ENCODE measurements at places on chromosomes 5 and 9.

GRCh38 chr5:162410365-162410764 is 342.8 kb downstream of the GABRG2 start:
- DNase-seq, result no peak

GRCh38 chr9:132233138-132233537 is 71.3 kb downstream of the NTNG2 start:
- DNase-seq, result no peak

DNA sequence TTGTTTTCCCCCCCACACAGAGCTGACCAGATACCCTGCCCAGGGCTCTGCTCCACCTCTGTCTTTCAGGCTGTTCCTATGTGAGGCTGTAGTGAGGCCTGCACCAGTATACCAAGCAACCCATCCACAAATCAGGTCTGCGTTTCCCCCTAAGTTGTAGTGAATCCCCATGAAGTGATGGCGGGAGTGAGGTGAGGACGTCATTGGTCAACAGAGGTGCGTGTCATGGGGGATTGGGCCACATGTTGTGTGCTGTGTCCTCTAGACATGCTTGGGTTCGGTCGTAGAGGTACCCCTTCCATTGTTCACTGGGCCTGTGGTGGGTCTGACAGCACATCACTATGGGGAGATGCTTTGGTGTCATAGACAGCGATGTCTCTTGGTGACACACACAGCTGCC is 184.6 kb downstream of the CACNA1B start:
- no peak for DNase-seq

DNA sequence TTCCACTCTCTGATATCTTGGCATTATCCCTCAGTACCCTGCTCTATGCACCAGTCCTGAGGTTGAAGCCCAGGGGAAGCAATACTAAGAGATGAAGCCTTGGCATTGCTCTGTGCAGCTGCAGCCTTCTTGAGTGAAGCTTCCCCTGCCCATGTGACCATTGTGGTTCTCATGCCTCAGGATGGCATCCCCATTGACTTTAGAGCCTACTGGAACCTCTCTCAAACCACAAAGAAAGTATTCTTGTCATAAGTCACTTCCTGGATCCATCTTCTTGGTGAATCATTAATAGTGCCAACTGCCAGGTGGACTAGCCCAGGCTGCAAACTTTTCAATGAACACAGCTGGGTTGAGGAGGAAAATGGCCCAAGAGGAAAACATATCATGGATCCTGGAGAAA is 283.9 kb upstream of the RFX3 start:
- no peak for DNase-seq

- DNase-seq, result no peak
These were observed 4.1 kb upstream of the KCNMB1 start for GRCh38 chr5:170393235-170393634.

- no peak for DNase-seq
These were observed 33.9 kb downstream of the MAN2A1 start for GRCh38 chr5:109723606-109724005.

- no peak for DNase-seq
These were observed 14.7 kb upstream of the NINJ1 start for GRCh38 chr9:93148721-93149120.

DNA sequence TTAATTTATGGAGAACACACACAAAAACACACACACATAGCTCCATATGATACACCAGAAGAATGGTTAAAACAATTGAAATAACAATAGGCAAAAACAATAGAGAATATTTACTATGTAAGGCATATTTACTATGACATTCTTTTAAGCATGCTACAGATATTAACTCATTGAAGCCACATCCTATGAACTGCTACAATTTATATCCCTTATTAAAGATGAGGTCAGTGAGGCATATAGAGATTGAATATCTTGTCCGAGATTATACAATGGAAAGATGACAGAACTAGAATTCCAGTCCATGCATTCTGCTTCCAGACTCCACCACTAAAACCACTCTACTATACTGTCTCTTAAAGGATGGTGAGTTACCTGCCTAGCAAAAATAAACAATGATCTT is 60.7 kb downstream of the ADAMTS12 start:
- DNase-seq, result no peak

- DNase-seq, result no peak
These were observed 494 bp downstream of the ASTN2 start for GRCh38 chr9:117414220-117414905.

- no peak for DNase-seq
These were observed 131.1 kb downstream of the ST8SIA4 start for GRCh38 chr5:100772006-100772405.

GRCh38 chr5:154405078-154405792 is 40.6 kb upstream of the SAP30L start:
- peak; percentile 26 for DNase-seq

DNA sequence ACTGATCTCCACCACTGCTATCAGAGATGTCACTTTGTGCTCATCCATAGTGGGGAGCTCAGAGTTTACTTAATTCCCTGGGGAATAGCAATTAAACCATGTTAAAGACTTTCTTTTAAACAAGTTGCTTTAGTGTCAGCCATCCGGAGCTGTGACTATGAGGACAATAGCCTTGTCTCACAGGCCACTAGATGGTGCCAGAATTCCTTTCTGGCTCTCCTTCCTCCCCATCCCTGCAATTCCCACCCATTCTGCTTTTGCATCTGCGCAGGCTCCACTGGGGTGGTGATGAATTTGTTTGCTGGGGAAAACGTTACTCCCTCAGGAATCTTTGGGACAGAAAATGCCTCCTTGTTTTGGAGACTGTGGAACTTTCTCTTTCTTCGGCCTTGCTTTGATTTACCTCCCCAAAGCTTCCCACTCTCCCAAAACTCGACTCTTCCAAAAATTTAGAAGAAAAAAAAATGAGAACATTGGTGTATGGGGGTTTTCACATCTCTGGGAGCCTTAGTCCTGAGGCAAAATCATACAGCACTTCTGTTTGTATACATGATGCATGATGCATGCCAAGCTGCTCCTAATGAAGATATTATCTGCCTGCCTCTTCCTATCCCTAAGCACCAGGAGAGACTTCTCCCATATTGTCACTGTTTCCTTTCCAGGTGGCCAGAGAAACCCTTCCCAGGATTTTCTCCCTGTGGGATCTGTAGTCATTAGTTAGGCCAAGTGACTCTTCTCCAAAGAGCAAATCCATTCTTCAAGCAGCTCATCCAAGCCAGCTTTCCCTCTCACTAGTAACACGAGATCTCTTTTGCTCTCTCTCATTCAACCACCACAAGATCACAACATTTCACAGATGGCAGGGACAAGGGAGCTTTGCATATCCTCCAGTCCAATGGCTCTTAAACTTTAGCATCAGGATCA is 466.1 kb downstream of the TLR4 start:
- DNase-seq, result no peak

GRCh38 chr9:80485420-80486250 is 913.9 kb downstream of the TLE4 start:
- no peak for DNase-seq

DNA sequence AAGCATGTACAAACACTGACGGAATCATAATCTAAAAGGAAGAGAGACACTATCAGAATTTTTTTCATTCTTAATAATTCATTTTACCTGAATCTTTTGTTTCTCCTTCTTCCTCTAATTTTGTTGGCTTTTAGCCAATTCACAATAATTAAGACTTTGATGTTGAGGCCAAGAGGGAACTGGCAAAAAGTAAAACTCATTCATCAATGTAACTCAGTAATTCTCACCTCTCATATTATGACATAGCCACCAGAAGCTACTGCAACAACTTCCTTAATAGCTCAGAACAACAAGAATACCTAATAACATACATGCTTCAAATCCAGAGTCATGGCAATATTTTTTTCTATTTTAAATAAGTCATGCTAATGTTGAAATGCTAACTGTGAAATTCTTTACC is 64.5 kb downstream of the MCTP1 start:
- DNase-seq, result no peak

- DNase-seq, result no peak
These were observed 937 bp downstream of the TMOD1 start for GRCh38 chr9:97502222-97502983.

GRCh38 chr9:125897481-125897880 is 150.3 kb downstream of the PBX3 start:
- DNase-seq, result no peak

DNA sequence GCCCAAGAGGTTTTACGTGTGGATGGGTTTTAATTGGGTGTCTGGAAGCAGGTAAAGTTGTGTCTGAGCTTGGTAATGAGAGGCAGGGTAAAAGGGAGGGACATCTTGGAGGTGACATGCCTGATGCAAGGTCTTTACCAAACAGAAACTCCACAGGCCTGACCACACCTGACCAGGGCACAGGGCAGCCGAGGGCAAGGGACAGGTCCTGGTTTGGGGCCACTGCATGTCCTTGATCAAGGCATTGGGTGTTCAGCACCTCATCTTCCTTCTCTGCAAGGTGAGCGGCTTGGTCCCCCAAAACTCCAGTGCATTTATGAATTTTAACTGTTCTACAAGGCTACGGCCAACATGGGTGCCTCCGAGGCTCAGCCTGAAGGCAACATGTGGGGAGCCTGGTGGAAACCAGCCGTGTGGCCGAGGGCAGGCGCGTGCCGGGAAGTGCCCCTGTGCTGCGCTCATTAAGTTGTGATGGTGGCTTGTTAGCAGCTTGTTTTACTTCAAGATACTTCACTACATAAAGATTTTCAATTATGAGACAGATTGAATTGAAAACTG is 30.7 kb upstream of the LPCAT1 start:
- no peak for DNase-seq

GRCh38 chr9:16619402-16619801 is 251.1 kb downstream of the BNC2 start:
- no peak for DNase-seq

DNA sequence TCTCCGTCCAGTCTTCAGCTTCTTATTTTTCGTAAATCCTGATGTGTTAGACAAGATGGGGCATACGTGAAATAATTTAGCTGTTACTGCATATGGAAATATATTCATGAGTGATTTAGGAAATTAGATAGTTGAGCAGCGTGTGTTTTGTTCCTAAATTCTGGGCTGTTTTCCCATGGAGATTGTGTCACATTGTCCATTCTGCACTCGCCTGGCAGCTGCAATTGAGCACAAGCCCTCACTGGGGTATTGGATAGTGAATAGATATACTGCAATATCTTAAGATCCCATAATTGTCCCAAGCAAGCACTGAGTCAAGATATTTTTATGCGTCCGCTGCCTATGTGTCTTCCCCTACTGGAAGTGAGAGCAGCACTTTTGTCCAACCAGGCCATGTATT is 1027.1 kb upstream of the WWC1 start:
- no peak for DNase-seq

DNA sequence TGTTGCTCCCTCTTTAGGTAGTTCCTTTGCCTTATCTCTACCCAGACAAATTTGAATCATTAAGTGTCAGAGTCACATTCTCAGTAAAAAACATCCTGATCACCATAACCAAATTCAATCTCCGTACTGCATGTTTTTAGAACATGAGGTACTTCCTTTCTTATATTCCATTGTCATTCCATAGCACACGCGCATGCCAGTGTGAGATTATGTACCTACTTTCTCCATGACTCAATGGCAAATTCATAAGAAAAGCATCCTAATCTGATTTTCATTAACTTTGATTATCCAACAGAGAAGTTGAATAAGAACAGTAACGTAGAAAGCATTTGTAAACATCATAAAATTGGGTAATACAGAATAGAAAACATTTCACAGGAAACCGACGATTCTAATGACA is 1118.6 kb upstream of the CDH9 start:
- no peak for DNase-seq

DNA sequence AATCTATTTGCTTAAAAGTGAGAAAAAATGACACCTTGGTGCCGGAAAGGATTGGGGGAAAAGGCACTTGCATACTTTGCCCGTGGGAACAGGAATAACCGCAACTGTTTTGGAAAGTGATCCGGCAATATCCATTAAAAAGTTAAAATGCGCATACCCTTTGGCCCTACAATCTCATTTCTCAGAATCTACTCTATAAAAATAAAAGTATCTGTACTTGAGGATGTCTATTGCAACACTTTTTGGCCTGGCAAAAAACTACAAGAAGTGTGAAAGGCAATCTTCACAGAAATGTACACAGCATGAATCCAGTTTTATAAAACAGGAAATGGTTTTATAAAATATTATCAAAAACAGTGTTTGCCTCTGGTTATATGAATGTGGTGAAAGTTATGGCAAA is 58.3 kb upstream of the NFIL3 start:
- no peak for DNase-seq

GRCh38 chr5:33649549-33650482 is 209.1 kb downstream of the TARS1 start:
- DNase-seq, result no peak

- no peak for DNase-seq
These were observed 387.3 kb downstream of the NR2F1-AS1 start for GRCh38 chr5:93193431-93194347.

DNA sequence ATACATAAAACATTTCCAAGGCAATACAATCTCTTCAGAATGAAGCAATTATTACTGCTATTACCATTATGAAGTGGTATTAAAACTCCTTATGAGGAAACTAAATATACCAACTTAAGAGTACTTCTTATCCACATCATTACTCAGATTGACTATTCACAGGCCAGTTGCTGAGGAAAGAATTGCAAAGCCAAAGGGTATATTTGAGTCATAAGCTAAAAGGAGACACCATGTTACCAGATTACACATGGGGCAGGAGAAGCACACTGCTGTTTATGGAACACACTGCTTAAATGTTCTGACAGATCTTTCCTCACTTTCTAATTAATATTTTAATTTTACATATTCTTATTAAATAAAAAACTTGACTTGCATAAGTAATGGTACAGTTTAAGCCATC is 1726.4 kb upstream of the NUDT12 start:
- no peak for DNase-seq

- DNase-seq, result no peak
These were observed 87.3 kb downstream of the INVS start for GRCh38 chr9:100186356-100186755.

DNA sequence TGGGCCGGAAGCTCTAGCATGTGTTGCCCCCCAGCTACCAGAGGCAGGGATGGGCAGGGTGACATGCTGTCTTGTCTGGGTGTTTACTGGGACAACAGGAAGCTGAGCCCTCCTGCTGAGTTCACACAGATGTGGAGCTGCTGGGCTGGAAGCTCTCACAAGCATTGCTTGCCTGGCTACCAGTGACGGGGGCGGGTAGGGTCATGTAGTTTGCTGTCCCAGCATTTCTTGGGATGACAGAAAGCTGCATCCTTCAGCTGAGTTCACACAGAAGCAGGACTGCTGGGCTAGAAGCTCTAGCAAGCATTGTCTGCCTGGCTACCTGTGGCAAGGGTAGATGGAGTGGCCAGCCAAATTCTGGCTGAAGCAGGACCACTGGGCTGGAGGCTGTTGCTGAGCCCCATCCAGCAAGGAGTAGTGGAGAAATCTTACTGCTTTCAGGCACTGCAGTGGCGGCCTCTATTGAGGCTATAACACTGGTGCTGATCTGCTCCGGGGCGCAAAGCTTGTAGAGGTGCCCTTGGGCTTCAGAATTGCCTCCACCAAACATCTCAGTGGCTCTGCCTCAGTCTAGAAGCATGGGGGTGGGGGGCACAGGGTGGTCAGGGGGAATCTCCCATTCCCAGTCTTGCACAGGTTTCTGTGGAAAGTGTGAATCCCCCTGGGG is 25.1 kb downstream of the POLK start:
- no peak for DNase-seq

Measured in stimulated activated CD4-positive, alpha-beta T cell treated with anti-CD3 and anti-CD28 coated beads, Interleukin-15, amount 100 ng/mL, for 1 hour (primary cell).